ENCODE measurements at places on chromosomes 12 and 14.

- no peak for DNase-seq
Measured at GRCh38 chr14:73764406-73765280, 50.5 kb upstream of the PNMA1 start.

- DNase-seq = no peak
Measured at GRCh38 chr12:26493656-26494055, 298.3 kb downstream of the SSPN start.

GRCh38 chr14:61568572-61569011 is 126.7 kb upstream of the HIF1A start:
- no peak for DNase-seq

GRCh38 chr12:59700153-59700450 is 104.3 kb downstream of the SLC16A7 start:
- DNase-seq = no peak

DNA sequence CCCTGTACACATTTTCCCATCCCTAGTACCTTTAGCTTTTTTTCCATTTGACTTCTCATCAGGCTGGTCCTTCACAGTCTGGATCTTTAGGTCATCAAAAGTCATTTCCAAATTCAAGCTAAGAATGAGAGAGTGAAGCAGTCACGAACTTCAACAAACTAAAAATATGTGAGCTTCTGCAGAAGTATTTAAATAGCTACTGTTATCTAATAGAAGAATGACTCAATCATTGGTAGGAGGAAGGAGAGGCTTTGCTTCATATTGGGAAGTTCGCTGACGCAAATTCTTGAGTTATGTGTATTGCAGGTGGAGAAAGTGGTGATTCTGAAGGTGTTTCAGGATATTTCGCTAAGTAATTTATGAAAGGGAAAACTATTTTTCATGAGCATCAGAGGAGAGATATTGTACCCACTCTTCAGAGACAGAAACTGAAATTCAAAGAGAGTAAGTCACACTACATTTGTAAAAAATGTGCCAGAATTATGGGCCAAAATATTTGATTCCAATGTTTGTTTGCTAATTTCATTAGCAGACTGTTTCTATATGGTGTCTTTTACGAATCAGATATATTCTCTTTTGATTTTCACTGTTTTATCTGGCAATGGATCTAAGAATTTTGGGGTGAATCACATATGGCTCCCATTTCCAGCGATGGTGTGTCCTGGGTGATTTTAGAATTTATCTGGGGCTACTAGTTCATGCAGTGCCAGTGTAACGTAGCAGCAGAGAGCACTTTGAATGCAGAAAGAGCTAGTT is at the start of gene OLR1:
TSS of gene OLR1 (minus strand) at position 160 of the 756 bp plus-strand sequence. CDS start at position 105, 55 bp downstream.
- no peak for DNase-seq

- DNase-seq = peak; percentile 58
Measured at GRCh38 chr12:49092086-49092815, 2.4 kb downstream of the DHH start.

GRCh38 chr12:117695956-117696355 is 272.8 kb downstream of the KSR2 start:
- no peak for DNase-seq

GRCh38 chr12:94277426-94278000 is 129.1 kb downstream of the PLXNC1 start:
- DNase-seq = no peak

DNA sequence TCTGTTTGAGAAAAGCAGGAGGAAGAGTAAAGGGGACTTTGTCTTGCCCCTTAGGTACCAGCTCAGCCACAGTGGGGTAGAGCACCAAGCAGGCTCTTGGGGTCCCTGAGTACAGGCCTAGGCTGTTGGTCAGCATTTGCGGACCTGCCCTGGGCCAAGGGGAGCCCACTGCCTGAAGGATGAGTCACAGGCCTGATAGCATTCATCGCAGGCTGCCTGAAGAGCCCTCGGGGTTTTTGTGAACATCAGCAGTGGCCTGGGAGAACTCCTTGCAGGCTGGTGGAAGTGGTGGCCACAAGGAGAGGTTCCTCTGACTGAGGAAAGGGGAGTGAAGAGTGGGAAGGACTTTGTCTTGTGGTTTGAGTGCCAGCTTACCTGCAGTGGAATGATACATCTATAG is 25.0 kb upstream of the P2RX7 start:
- no peak for DNase-seq

- DNase-seq = no peak
Measured at GRCh38 chr12:4580281-4580688, 18.3 kb downstream of the DYRK4 start.

GRCh38 chr12:121138284-121138683 is 5.6 kb downstream of the P2RX7 start:
- no peak for DNase-seq

- no peak for DNase-seq
Measured at GRCh38 chr12:57219205-57219992, 2.8 kb downstream of the NXPH4 start.

- peak; percentile 10 for DNase-seq
Measured at GRCh38 chr12:15728118-15728598, 61.0 kb downstream of the EPS8 start.

DNA sequence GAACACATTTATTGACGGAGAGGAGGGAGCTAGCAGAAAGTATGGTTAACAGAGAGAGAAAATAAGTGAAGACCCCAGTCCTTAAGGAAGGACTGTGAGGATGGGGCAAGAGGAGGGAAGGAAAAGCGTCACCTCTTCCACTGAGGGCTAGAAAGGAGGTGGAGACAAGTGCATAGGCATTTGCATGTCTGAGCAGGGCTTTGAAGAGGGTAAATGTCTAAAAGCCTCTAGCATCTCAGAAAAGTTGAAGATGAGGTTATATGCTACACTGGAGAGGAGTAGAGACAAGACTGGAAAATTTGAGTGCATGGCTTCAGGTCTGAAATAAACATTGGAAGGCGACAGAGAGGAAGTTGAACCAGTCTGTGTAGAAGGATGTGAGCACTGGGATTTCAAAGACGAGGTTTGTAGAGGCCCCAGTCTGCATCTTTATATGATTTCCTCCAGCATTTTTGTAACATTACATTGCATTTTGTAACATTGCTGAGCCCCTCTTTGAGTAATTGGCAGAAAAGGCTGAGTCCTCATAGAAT is 98.5 kb upstream of the IFNG-AS1 start:
- no peak for DNase-seq

- DNase-seq = no peak
Measured at GRCh38 chr12:124497658-124498057, 69.8 kb downstream of the NCOR2 start.

DNA sequence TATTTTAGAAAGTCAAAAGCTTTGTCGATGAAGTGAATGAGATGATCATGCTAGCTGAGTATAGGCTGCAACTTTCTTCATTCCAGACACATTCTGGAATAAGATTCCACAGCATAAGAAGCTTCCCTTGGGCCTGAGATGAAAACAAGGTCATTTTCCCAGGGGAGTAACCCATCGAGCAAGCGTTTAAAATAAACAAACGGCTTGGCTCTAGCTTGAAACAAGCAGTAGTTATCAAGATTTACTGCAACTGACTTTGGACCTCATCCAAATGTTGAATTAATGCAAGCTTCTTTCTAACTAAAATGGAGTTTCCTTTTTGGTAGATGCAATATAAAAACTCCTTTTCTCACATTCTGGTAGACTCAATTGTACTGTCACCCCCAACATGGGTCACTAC is 23.0 kb downstream of the KCNJ8 start:
- DNase-seq = peak; percentile 43

- DNase-seq = no peak
Measured at GRCh38 chr12:11870041-11870451, 200.7 kb upstream of the BCL2L14 start.

DNA sequence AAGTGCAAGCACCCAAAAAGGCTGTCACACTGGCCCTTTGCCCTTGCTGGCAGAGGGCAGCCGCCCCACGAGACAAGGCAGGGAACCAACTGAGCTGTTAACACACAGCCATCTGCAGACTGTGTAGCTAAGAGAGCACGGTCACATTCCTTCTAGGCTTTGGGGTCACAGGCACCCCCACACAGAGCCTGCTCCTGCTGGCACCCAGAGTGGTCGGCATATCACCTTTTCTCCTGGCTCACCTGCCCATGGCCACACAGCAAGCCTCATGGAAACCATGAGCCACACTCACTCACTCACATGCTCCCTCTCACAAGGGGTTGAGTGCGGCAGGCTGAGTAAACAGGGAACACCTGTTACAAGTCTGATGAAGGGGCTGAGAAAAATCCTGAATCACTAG is 214.5 kb downstream of the PCNX1 start:
- DNase-seq = no peak

GRCh38 chr14:78253986-78254385 is 83.8 kb downstream of the NRXN3 start:
- DNase-seq = no peak

DNA sequence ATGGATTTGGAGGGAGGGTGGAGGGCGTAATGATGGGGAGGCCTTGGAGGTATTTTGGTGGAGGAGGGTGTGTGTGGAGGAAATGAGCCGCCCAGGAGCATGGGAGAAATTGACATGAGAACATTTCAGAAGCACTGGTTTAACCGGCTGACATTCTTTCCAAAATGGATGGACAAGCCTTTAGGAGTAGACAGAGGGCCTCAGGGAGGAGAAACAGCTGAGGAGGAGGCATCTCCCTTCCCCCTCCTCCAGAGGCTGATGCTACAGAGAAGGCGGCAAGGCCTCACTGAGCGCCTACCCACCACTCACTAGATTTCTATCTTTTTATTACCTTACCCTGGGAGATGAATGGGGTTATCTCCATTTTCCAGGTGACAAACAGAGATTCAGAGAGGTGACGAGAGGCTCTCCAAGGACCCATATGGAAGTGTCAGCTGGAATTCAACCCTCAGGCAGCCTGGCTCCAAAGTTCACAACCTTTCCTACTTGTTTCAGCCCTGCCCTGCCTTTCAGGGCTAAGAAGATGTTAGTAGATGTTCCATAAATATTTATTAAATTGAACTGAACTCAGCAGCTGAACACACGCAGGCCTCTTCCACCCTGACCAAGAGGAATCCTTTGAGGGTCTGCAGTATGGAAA is 289.6 kb downstream of the ZFP36L1 start:
- DNase-seq = no peak

- DNase-seq = no peak
Measured at GRCh38 chr14:71606064-71606463, 326.2 kb upstream of the RGS6 start.

DNA sequence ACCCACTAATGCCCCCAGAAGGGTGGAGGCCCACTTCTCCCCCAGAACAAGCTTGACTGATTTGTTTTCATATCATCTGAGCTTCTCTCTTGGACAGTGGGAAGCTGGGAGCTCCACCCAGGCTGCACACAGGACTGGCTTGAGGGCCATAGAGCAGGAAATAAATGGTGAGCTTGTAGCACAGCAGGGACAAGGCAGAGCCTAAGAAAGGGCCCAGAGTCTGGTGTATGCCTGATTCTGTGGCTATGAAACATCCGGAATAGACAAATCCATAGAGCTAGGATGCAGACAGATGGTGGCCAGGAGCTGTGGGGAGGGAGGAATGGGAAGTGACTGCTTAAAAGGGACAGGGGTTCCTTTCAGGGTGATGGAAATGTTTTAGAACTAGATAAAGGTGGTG is 79.0 kb downstream of the ARL6IP4 start:
- DNase-seq = no peak

- DNase-seq = no peak
Measured at GRCh38 chr12:20197411-20197810, 170.9 kb upstream of the PDE3A start.

DNA sequence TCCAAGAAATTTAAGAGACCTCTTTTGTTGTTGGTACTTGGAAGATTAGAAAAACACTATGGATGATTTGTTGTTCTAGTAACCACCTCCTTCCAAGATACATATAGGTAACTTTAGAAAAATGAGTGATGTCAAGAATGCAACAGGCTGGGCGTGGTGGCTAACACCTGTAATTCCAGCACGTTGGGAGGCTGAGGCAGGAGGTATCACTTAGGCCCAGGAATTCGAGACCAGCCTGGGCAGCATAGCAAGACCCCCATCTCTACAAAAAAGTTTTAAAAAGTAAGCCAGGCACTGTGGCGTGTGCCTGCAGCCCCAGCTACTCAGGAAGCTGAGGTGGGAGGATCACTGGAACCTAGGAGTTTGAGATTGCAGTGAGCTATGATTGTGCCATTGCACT is 97.8 kb downstream of the PCNX1 start:
- DNase-seq = no peak
